ENCODE measurements at places on chromosomes 3 and 15. TPM values are rescaled to one million over a fixed set of nuclear protein-coding genes. Genes with fewer than 3 reads are reported as not detected.

Gene TPRG1
- 0.14 TPM for polyA plus RNA-seq

Gene GOLGA6L10
- not detected for polyA plus RNA-seq

Gene PIERCE2
- polyA plus RNA-seq, result 1.3 TPM

Gene MOBP
- not detected for polyA plus RNA-seq

Gene CLSTN2
- polyA plus RNA-seq, result not detected

Gene MESP1
- 0.06 TPM for polyA plus RNA-seq

DNA sequence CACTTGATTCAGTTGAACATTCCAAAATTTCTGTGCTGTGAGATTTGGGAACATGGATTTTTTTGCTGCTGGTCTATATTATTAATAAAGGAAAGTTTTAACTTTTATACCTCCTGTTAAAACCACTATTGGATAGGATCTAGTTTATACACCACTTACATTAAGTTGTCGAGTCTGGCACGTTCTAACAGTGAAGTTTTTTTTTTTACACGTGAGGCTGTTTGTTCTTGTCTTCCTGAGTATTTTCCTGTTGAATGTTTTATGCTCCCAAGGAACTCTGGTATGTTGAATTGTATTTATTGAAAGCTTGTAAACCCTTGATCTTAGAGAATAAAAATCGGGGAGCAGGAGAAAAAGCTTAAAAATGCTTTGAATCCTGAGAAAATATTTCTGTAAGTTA, 338.8 kb downstream of the RBMS3 start:
- no peaks in the 10 kb centered on the region for H3K36me3 ChIP-seq
- H3K27me3 ChIP-seq, result no peaks in the 10 kb centered on the region
- no peak for DNase-seq
- H3K4me3 ChIP-seq, result no peak overlapping the region
- no peak overlapping the region for H3K27ac ChIP-seq
- H3K4me1 ChIP-seq, result peaks cover 5% of the 10 kb centered on the region

DNA sequence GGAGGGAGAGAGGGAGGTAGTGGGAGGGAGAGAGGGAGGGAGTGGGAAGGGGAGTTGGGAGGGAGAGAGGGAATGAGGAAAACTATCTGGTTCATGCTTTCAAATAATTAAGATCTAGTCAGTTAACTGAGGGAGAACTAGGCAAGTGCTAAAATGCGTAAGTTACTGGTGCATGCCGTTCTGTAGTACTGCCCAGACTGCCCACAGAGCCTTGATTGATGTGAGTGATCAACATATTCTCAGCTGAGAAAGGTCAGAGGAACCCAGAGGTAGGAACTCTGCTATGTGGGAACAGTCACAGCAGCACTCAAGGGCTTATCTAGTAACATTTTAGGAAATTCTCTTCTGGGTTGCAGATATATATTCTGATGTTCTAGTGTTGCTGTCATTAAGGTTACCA, 149.8 kb upstream of the ROBO1 start:
- DNase-seq, result no peak
- no peak overlapping the region for H3K4me3 ChIP-seq
- no peaks in the 10 kb centered on the region for H3K4me1 ChIP-seq
- no peaks in the 10 kb centered on the region for H3K36me3 ChIP-seq
- H3K27ac ChIP-seq, result no peak overlapping the region

DNA sequence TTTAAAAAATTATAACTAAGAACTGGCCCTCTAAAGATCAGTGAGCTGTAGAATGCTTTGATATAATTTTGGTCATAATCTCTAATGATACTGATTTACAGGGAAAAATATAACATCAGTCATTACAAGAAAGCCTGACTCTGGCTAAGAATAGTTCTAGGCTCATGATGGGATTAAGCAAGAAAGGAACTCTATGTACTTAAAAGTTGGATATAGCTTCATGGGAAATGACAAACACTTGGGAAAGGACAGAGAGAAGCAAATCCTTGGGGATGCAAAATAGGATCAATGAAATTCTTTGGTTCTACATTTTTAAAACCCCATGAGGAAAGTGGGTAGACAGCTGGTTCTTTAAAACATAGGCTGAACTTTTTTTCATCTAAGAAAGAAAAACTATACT, 472.7 kb upstream of the NR2F2 start:
- H3K27me3 ChIP-seq, result no peaks in the 10 kb centered on the region
- no peak overlapping the region for H3K27ac ChIP-seq
- no peak for DNase-seq
- no peaks in the 10 kb centered on the region for H3K36me3 ChIP-seq

DNA sequence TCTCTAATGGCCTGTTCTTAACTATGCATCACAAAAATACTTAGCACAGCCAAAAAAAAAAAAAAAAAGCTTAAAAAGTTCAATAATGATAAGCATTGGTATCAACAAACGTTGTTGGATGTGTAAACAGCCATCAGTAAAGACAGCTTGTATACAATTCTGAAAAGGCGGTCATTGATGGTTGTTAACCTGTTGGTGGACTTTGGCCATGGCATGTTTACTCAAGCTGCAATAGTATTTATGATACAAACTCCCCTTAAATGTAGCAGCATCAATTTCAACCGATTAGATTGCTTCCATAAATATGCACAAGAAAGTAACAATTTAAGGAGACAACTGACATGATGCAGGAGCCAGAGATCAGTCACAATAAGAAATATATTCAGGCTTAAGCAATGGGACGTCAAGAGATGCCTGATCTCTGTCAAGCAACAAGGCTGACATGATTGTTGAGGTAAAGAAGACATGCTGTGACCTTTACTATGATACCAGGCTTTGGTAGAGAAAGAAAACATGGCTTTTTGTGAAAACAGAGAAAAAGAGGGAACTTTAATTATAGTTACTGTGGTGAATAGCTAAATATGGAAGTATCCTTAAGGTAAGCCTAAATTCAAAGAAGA, 14.2 kb upstream of the SLC7A14 start:
- H3K27me3 ChIP-seq, result no peaks in the 10 kb centered on the region
- no peak overlapping the region for H3K4me3 ChIP-seq
- no peaks in the 10 kb centered on the region for H3K4me1 ChIP-seq

DNA sequence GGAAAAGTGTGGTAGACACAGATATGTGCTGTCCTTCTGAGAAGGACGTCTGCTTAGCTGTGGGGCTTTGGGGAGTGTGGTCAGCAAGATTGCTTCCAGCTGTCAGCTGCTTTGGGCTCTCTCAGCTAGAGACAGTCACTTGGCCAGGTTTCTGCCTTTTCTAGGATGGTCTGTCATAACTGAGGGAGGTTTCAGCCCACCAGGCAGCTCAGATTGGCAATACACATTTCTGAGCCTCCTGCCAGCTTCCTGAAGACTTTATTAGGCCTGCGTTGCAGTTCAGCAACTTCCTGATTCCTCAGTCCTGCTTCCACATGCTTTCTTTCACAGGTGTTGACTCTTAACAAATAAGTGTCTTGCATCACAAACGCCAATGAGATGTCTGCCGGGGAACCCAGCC, 286.5 kb downstream of the SQOR start:
- H3K4me3 ChIP-seq, result no peak overlapping the region
- H3K4me1 ChIP-seq, result no peaks in the 10 kb centered on the region
- DNase-seq, result no peak
- no peaks in the 10 kb centered on the region for H3K27me3 ChIP-seq
- H3K27ac ChIP-seq, result no peak overlapping the region
- H3K36me3 ChIP-seq, result no peaks in the 10 kb centered on the region

GRCh38 chr15:59689626-59690236, 611 bp upstream of the BNIP2 start:
- peak; percentile 66 for DNase-seq
- H3K36me3 ChIP-seq, result peaks cover 4% of the 10 kb centered on the region
- H3K27me3 ChIP-seq, result no peaks in the 10 kb centered on the region
- H3K4me1 ChIP-seq, result peaks cover 46% of the 10 kb centered on the region

- H3K36me3 ChIP-seq, result no peaks in the 10 kb centered on the region
- DNase-seq, result no peak
- H3K4me3 ChIP-seq, result no peak overlapping the region
- H3K27me3 ChIP-seq, result no peaks in the 10 kb centered on the region
- no peaks in the 10 kb centered on the region for H3K4me1 ChIP-seq
Measured at GRCh38 chr15:61393949-61394348, 164.8 kb upstream of the RORA start.

GRCh38 chr15:49521802-49522201, 98.8 kb downstream of the FGF7 start:
- no peaks in the 10 kb centered on the region for H3K27me3 ChIP-seq
- H3K27ac ChIP-seq, result no peak overlapping the region
- no peaks in the 10 kb centered on the region for H3K36me3 ChIP-seq
- no peak for DNase-seq

All from CD14-positive monocyte (primary cell).